ENCODE measurements at places on chromosomes 2 and 18.
A peak's percentile ranks its signal among the peaks of the same experiment; 100 is the strongest.

GRCh38 chr18:11808001-11808855 is 43.0 kb upstream of the CHMP1B start:
- peak; percentile 42 for DNase-seq

- DNase-seq = no peak
These were observed 1132.8 kb downstream of the LRP1B start for GRCh38 chr2:140998017-140998416.

DNA sequence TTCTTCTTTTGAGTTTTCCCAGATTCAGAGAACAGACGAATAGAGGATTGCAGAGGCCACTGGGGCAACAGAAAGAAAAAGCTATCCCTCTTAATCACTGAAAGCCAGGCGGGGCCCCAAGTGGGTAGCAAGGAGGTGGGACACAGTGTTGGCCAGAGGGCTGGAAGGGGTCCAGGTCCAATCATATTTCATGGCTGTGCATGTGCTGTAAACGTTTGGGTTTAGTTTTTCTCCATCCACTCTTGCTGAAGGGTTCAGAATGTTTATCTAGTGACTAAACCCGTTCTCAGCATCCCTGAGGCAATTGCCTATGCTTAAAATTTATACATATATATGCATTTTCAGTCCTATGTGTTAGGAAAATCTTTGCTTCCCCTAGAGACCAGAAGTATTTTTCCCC is 99.4 kb upstream of the EPHA4 start:
- no peak for DNase-seq

GRCh38 chr2:175599966-175600831 is 401.9 kb downstream of the LNPK start:
- no peak for DNase-seq

DNA sequence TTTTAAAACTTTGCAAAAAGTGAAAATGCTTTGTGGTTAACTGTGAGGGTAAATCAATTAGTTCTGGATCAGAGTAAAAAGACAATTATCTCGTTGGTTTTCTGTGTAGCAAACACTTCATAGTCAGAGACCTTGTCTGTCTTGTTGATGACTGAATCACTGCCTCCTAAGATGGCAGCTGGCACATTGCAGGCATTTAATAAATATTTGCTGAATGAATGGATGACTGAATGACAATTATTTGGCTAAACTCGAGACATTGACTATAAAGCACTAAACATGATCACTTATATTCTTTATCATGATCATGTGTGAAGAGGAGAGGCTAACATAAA is 96.2 kb downstream of the MAIP1 start:
- DNase-seq = no peak

DNA sequence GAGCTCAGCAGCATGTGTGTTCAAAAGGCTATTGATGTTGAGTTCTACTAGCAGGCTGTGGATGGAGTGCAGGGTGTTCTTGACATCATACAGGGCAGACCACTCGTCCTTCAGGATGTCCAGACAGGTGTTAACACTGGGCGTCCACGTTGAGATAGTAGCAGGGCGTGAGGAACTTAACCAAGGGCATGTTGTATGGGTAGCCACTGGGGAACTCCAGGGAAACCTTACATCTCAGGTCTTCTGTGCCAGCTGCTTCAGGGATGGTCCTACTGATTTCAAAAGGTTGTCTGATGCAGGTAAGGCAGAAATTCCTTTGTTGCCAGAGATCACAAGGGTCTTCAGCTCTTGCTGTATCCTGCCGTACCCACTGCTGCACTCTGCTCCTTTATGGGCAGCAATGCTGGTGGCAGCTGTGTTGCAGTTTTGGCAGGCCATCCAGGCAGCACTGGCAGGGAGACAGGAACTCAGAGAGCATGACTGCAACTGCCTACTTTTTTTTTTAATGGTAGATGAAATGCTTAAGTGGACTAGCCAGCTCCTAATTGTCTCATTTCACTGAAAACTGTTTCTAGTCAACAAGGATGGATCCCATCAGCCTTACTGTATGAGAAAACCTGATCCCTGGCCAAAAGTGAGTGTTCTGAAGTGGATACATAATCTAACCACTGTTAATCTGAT is 32.4 kb upstream of the RBBP8 start:
- peak; percentile 15 for DNase-seq

- no peak for DNase-seq
These were observed 341.4 kb downstream of the LPIN1 start for GRCh38 chr2:12087671-12088380.

GRCh38 chr2:190765386-190766173 is 115.0 kb upstream of the GLS start:
- no peak for DNase-seq

DNA sequence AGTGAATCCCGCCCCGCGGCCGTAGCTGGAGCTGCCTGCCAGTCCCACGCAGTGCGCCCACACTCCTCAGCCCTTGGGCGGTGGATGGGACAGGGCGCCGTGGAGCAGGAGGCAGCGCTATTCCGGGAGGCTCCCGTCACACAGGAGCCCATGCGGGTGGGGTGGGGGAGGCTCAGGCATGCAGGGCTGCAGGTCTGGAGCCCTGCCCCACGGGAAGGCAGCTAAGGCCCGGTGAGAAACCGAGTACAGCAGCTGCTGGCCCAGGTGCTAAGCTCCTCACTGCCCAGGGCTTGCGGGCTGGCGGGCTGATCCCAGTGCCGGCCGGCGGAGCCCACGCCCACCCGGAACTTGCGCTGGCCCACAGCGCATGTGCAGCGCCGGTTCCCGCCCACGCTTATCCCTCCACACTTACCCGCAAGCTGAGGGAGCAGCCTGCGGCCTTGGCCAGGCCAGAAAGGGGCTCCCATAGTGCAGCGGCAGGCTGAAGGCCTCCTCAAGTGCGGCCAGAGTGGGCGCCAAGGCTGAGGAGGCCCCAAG is 1152.8 kb upstream of the CELF4 start:
- no peak for DNase-seq

DNA sequence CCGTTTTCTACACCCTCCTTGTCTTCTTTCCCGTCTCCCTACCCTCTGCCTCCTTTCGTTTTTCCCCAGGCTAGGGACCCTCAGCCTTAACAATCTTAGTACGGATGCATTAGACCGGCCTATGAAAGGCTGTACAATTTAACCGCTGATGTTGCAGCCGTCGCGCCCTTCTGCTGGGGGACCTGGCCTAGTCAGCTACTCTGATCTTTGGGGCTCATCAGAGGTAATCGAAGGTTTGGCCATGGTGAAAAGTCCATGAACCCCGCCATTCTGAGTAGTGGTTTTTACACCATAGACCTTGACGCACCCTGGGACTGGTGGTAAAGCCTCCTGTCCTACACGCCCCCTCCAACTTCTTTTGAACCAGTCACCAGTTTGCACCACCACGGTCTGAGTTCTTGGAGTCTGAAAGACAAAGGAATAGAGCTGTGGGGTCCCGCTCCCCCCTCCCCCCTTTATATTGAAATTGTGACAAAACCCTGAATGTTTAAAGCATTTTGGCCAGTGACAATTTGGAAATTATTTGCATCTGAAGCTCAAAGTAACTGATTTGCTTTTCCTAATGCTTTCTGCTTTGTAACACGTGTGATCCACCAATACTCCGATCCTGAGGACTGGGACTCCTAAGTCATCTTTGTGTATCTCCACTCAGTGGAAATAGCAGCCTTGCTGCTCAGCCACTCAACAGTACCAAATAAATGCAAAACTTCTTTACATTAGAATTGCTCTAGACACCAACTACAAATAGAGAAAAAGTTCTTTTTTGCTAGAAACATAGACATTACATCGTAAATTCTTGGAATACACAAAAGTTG is 642 bp upstream of the SRSF7 start:
- DNase-seq = peak; percentile 29

GRCh38 chr18:13221869-13222855 is 3.6 kb downstream of the LDLRAD4 start:
- no peak for DNase-seq

DNA sequence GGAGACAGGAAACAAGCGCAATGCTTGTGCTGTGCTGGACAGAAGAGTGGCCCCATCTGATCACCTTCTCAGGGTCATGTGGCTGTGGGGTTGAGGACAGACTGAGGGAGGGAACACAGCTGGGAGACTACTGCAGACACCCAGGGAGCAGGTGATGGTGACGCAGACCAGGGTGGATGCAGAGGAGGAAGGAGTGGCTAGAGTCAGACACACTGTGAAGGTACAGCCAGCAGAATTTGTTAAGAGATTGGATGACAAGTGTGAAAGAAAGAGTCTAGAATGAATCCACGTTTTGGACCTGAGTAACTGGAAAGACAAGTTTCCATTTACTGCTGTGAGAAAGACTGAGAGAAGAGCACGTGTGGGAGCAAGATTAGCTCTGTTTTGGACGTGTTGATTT is 15.9 kb upstream of the POMC start:
- DNase-seq = no peak

DNA sequence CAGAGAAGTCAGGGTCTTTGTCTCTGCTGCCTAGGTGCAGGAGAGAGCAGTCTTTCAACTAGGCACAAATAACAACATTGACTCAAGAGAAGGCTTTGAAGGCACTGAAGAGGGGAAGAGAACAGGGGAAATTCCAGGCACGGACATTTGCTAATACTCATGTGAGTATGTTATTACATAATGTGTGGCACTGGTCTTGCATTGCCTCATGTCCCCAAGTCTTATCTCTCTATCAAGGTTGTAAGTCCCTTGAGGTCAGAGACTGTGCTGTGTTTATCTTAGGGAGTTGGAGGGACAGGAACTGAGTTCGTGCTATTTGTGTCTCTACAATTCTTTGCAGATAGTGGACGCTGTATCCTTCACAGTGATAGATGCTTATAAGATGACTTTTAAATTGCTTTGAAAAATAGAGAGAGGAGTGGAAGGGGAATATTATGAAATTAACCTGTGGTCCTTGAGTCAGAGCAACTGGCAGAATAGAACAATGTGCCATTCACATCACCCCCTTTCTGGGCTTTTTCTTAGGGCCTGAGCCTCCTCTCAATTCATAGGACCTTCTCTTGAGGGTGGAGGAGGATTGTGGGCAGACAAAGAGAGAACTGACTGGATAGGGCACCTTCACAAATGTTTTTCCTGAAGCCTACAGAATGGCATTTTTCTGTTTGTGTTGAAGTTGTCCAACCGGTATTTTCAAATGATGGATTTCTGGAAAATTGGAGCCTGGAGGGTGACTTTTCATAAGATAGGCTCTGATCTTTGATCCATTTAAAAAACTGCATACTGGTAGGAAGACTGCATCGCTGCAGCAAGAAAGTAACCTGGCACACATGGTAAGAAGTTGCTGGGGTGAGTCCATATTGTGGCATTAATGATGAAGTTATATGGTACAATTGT is 96.6 kb upstream of the CXCR4 start:
- DNase-seq = no peak

DNA sequence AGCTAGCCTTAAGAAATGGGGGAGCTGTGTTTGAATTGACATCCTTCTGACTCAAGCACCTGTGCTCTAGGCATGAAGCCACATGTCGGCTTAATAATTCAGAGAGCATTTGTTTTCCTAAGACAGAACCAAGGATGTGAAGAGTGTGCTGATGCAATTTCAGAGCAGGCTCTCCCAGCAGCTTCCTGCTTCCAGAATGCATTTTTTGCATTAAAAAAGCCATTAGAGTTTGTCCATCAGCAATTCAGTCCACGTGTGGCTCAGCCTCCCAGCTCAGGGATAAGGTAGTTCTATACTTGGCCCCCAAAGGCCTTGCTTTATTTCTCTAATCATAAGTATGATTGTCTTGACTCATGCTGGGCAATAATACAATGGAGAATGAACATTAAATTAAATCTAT is 37.7 kb downstream of the DOCK10 start:
- DNase-seq = no peak
